ENCODE measurements at places on chromosomes 7 and 10.

- no peak for DNase-seq
These were observed 21.3 kb downstream of the BTBD16 start for GRCh38 chr10:122292376-122292775.

DNA sequence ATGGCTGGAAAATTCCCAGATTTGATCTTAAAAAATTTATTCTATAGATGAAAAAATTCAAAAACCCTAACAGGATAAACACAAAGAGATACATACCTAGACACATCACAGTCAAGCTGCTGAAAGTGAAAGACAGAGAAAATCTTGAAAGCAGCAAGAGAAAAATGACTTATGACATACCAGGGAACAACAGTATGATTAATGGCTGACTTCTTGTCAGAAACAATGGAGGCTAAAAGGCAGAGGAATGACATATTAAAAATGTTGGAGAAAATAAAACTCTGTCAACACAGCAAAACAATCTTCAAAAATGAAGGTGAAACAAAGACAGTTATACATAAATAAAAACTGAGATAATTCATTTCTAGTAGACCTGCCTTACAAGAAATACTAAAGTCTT is 442.7 kb downstream of the IPMK start:
- DNase-seq: no peak

GRCh38 chr7:137593115-137593711 is 249.7 kb upstream of the PTN start:
- DNase-seq: no peak

DNA sequence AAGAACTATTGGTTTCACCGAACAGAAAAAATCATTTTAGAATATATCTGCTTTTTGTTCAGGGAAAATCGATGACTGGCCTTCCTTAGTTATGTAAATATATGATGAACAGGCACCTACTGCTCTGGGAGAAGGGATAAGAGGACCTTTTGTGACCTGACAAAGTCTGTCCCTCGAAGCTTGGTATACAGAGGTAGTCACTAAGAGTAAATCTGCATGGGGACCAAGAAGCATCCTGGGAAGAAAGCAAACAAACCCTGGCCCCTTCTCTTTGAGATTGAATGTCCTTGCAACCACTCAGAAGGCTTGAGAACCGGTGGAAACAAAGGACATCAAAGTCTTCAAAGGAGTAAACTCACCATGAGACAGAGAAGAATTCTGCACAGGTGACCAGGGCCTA is 52.3 kb downstream of the SKIDA1 start:
- no peak for DNase-seq

GRCh38 chr10:115026056-115026745 is 67.0 kb upstream of the ATRNL1 start:
- DNase-seq: no peak

- DNase-seq: no peak
These were observed 70.4 kb downstream of the ST8SIA6 start for GRCh38 chr10:17383801-17384555.

GRCh38 chr10:63627881-63628296 is 106.7 kb downstream of the REEP3 start:
- DNase-seq: no peak

GRCh38 chr10:104304356-104304745 is 33.9 kb downstream of the ITPRIP start:
- DNase-seq: no peak

- DNase-seq: no peak
These were observed 6.0 kb downstream of the AKR1B10 start for GRCh38 chr7:134533288-134533771.

DNA sequence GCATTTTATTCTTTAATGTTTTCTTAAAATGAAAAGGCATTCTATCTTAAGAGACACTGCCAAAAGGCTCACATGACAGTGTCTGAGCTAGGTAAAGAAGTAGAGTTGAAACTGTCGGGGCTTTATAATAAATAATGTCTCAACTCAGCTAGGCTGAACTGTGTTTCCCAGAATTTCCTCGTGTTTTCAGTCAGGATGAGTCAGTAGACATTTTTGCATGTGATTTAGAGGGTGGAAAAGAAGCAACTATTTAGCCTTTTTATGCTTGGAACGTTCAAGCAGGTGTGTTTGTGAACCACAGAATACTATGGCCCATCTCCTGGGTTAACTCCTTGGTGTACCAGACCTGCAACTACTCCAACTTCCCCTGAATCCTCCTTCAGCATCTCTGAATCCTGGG is 23.4 kb upstream of the LIPA start:
- no peak for DNase-seq

DNA sequence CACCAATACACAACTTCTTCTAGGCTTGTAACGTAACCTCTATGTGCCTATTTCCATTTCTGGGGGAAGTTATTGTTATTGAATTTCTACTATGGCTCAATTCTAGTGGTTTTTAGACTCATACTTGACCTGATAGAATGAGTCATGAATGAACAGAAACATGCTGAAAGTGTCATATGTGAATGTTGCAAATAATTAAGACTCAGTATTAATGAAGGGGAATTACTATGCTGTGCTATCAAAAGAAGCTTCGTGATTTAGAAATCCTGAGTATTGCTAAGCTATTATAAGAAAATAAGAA is 135.1 kb upstream of the ZWINT start:
- DNase-seq: no peak

GRCh38 chr10:62386356-62387320 is 12.5 kb downstream of the ZNF365 start:
- no peak for DNase-seq

DNA sequence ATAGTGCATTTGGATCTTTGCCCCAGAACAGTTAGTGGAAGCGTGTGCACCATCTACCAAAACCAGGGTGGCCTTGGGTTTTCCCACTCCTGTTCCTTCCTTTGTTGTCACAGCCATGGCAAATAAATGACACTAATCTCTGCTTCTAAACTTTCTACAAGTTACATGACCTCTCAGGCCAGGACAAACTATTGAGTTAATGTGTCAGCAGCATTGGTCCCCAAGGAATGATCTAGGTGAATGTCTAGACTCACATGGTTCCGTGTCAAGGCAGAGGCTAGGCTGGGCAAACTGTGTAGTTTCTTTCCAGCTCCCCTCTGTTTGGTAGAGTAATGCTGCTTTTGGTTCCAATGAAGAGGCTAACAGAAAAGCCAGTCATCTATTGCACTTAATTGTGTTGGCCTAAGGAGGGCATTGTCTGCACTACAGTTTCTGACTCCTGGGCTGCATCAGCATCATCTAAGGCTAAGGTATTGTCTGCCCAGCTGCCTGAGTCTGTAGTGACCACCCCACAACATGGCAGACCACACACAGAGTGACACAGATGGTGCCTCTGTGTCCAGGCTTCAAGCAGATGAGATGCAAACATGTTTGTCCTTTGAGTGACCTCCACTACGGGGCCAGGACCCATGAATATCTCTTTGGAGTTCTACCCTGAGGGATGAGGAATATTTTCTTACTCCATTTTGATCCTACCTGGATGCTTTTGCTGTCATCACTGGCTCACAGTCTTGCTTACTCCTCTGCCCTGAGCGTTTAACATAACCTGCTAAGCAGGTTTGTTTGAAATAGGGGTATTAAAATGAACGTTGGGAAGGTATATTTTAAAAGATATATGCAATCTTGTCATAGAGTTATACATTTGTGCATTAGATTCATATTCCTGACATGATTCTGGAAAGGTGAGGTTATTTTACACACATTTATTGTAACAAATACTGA is 1.7 kb downstream of the CYP3A4 start:
- no peak for DNase-seq
